CD4-positive, alpha-beta T cell treated with Interleukin-4 for 4 hours (primary cell): ENCODE measurements at places on chromosomes 6 and 20.

DNA sequence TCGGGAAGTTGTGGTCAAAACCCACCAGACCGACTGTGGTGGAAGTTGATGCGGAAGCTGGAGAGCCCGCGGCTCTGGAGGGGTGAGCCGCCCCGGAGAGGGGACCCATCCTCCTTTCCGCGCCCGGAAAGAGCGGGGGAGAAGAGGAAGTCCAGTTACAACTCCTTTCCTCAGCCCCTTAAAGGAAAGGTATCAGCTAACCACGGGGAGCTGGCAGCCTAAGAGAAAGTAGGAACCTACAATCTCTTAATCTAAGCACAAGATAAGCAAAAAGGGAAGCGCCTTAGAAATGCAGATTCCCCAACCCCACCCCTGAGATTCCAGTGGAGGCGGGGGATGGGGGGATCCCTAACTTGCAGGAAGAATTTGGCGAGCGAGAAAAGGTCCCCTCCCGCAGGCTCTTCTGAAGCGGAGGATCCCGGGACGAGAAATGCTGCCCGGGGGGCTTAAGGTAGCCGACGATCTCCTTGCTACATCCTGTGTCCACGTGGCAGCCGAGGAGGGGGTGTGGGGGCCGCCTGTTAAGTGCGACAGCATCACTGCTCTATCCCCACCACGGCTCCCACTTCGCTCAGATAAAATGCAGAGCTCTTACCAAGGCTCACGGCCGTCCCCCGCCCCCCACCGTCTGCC, 87.5 kb downstream of the ZFP64 start:
- DNase-seq, result no peak

- no peak for DNase-seq
Observed at GRCh38 chr6:134021396-134022122, 30.9 kb downstream of the SLC2A12 start.

DNA sequence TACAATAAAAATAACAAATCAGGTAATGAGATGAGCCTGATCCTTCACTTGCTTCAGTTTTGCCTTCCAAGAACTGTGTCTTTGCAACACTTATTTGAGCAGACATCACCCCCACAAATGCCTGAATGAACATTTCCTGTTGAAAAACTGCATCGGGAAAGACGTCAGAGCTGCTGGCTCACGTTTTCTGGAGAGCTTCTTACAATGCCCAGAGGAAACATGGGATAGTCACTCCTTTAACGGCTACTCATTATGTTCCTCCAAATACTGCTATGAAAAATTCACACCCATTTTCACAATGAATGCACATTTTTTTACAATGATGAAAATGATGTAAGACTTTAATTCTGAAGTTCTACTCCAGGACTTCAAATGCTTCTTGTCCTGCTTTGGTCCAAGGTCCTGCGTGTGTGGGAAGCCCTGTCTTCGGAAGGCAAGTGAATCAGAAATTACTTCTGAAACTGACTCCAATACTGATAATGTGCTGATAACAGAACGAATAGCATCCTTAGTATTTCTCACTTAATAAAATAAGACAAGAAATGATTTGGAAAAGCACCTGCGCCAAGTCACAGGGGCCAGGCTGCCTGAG, 238.0 kb downstream of the ANKRD60 start:
- DNase-seq, result no peak

- no peak for DNase-seq
Observed at GRCh38 chr20:18176318-18176785, 38.7 kb downstream of the KAT14 start.

DNA sequence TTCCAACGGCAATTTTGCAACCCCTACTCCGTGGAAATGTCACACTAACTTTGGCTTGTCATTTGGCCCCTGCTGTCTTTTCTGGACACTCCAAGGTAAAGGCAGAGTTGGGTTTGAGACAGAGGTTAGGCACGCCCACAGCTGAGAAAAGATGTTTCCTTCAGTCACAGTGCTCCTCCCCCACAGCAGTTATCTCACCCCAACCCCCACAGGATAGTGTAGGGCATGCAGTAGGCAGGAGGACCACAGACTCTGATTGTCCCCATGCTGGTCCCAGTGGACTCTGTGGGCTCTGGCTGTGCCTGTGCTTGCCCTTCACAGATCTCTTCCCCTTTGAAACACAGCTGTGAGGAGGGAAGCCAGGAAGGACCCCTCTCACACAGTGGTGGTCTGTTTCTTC, 124.0 kb upstream of the CARMIL1 start:
- no peak for DNase-seq

DNA sequence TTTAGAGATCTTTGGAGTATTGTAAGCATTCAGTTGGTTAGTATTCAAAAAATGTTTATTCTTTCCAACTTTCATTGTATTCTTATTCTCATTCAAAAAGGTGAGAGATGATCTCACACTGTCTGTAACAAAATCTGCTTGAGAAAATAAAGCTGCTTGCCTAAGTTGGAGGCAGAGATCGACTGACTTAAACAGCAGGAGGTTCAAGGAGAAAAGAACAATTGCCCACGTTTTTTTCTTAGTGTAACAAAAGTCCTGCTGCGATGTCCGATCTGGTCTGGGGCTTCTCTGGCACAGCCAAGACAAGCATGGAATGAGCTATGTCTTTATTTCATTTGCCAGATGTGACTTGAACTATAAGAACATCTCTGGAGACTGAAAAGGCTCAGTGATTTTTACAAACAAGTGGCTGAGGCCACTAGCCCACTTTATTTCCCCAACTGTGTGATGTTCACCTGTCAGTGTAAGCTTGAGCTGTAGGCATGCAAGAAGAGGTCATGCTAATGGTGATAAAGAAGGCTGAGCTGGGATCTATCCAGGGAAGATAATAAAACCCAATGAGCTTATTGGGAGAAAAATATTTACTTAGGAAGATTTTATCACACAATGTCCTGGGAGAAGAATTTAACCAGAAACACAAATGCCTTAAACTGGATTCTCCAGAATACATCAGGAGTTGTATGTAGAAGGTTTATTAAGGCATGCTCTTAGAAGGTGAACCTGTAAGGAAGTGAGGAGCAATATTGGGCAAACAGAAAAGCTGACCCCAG, 580.1 kb upstream of the BTBD3 start:
- no peak for DNase-seq

- DNase-seq, result no peak
Observed at GRCh38 chr6:7919871-7920270, 9.3 kb upstream of the TXNDC5 start.

- DNase-seq, result no peak
Observed at GRCh38 chr6:52890018-52890417, 19.5 kb downstream of the GSTA3 start.

- DNase-seq, result peak; percentile 26
Observed at GRCh38 chr6:30964075-30964474, 19.4 kb upstream of the MUC21 start.

- no peak for DNase-seq
Observed at GRCh38 chr6:150272264-150272975, 96.4 kb upstream of the IYD start.

GRCh38 chr6:21873562-21873961, 280.0 kb downstream of the SOX4 start:
- no peak for DNase-seq

DNA sequence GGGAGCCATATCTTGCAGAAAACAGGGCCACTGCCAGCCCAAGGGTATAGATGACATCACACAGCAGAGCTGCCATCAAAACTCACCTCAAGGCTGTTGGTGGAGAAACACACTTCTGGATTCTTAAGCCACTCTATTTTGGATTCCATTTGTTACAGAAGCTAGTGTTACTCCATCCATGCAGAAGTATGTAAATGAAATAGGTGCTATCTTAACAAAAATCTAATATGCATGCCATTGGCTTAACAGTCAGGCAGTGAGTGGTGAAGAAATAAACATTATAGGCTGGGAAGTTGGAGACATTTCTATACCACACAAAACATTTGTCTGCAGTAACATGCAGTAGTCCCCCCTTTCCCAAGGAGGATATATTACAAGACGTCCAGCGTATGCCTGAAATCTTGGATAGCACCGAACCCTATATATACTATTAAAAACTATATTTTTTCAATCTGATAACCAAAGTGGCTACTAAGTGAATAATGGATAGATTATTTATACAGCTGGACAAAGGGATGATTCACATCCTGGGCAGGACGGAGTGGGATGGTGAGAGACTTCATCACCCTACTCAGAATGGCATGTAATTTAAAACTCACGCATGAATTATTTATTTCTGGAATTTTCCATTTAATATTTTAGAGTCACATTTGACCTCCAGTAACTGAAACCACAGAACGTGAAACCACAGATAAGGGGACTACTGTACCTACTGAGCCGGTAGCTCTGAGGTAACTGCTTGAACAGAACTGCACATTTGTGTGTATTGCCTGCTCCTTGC, 160.0 kb upstream of the PLN start:
- DNase-seq, result no peak

- DNase-seq, result no peak
Observed at GRCh38 chr6:146444189-146444588, 99.4 kb upstream of the RAB32 start.

- DNase-seq, result no peak
Observed at GRCh38 chr20:59614714-59615113, 10.4 kb downstream of the PHACTR3 start.

DNA sequence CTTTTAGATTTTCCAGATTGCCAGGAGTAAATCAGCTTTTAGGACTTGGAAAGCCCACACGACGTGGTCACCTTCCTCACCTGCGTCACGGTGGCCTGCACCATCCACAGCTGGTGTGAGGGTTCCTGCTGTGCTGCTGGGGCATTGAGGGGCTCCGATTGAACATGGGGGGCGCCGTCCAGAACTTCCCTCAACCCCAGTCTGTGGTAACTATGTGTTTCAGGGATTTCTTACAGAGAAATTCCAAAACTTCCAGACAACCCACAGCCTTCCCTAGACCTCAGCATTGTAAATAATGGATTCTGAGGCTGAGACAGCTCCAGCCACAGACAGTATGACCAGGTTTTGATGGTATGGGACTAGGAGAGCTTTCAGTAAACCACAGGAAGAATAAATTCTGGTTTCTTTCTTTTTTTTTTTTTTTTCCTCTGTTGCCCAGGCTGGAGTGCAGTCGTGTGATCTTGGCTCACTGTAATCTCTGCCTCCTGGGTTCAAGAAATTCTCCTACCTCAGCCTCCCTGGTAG, 46.7 kb upstream of the IRF4 start:
- DNase-seq, result no peak

DNA sequence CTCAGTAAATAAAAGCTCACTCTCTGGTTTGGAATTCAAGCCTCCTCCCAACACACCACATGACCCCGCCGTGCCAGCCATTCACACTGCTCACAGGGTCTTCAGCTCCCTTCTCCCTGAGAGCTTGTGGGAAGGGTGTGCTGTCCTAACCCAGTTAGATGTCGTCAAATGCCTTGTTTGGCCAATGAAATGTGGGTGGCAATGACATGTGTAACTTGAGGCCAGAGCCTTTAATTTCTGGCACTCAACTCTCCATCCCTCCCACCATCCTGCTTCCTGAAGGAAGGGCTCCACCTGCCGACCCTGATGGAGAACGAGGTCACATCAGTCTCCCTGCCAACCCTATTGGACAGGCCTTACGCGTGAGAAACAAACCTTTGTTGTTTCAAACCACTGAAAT, 224.5 kb upstream of the AGPAT4 start:
- no peak for DNase-seq

GRCh38 chr20:64036346-64037198, 590 bp downstream of the C20orf204 start:
- DNase-seq, result no peak

DNA sequence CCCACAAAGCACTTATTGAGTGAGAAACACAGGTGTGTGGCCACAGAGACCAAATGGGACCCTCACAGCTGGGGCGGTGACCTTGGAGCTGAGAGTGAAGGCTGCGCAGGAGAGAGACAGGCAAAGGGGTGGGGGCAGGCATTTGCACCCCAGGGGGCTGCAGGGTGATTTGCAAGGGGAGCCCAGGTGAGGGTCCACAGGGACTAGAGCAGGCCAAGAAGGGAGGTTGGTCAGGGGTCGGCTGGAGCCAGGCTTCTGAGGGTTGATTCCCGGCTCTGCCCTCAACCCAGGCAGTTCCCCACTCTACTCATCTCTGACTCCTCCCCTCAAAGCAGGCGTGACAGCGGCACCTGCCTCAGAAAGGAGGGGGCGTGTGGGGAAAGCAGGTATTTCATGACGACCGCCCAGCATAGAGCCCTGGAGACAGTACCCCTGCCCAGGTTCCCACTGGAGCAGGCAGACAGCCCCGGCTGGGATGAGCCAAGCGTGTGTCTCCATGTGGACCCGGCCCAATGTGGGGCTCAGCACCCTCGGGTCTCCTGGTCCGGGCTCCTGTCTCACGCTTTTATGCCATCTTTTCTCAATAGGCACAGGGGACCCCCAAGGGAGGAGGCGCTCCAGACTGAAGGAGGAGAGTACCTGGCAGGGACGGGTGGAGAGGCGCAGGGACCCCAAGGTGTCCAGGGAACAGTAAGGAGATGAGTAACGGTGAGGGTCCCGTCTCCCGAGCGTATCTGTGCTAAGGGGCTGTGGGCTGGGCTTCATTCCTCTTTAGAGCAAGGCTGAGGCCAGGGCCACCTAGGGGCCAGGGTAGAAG, 3.1 kb upstream of the MRGBP start:
- DNase-seq, result no peak
